ENCODE measurements at places on chromosomes 4 and X.

GRCh38 chr4:2858451-2859217 is 15.0 kb downstream of the ADD1 start:
- no peak for DNase-seq

DNA sequence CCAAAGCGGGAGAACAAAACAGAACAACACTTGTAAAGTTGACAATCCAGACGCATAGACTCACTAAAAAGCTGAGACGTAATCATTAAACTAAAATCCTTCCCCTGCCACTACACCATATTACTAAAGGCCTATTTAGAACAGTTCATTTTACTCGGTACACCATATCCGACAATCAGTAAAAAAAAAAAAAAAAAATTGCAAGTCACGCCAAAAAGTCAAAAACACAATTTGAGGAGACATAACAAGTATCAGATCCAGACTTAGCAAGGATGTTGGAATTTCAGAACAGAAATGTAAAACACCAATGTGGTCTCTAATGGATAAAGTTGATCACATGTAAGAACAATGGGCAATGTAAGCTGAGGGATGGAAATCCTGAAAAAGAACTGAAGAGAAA is 1899.4 kb downstream of the STIM2 start:
- no peak for DNase-seq

GRCh38 chr4:120858776-120859175 is 63.8 kb downstream of the PRDM5 start:
- DNase-seq, result no peak

DNA sequence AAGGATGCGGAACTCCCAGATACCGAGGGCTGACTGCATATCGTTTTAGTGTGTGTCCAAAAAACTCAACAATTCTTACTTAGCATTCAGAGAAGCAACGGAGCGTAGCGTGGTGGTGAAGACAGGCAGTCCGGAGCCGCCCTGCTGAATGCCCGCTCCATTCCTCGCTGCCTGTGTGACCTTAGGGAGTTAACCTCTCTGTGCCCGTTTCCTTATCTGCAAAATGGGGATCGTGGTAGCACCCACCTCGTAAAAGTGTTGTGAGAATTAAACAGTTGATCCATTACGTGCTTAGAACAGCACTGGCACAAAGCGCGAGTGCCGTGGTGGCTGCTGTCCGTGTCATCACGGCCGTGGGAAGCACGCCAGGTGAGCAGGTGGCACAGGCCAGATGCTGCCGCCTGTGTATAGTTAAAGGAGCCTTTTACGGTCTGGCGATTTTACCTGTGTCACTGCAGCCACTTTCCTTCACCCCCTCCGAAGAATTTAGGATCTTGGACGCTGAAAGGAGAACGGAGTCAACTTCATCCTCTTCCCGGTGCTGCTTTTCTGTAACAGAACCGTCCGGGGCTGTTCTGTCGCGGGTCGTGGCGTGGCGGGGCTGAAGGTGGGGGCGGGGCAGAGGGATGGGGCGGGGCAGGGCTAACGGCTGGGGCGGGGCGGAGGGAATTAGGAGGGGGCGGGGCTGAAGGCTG is 885 bp downstream of the CCDC110 start:
- DNase-seq, result peak; percentile 45

- DNase-seq, result no peak
Observed at GRCh38 chr4:41750121-41750625, 1.6 kb upstream of the PHOX2B start.

GRCh38 chrX:1265086-1265485 is 3.5 kb upstream of the CSF2RA start:
- DNase-seq, result no peak

DNA sequence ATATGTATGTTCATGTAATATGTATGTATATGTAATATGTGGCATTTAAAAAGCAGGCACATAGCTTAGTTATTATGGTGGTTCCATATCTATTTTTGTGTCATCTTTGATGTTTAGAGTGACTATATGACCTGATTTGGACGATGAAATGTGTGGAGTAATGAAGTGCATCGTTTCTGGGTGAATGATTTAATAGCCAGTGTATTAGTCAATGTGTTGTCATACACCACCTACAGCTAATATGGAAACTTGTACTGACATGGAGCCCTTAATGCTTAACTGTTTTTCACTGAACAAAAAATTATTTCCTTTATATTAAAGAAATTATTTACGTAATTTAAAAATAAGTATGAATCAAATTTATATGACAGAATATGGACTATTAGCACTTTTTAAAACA is 292.3 kb upstream of the FSTL5 start:
- no peak for DNase-seq

DNA sequence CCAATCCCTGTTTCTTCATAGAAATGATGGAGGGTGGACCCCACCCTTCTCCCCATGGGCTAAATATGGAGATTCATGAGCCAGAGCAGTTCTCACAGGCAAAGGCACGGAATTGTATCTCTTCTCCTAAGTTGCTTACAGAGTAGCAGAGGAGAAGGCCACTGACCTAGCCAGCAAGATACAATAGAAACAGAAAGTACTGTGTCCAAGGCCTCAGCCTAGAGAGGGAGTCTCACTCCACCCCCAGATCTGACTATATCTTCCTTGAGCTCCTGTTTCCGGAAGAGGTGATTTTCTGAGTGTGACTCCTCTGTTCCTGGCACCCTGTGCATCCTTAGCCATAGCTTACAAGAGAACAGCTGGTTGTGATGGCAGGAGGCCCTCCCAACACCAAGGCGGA is at the start of gene FATE1:
Gene FATE1, plus strand, starts transcription at position 284 of the 400 bp plus-strand sequence. Its CDS starts 85 bp downstream, at position 369.
- DNase-seq, result no peak

DNA sequence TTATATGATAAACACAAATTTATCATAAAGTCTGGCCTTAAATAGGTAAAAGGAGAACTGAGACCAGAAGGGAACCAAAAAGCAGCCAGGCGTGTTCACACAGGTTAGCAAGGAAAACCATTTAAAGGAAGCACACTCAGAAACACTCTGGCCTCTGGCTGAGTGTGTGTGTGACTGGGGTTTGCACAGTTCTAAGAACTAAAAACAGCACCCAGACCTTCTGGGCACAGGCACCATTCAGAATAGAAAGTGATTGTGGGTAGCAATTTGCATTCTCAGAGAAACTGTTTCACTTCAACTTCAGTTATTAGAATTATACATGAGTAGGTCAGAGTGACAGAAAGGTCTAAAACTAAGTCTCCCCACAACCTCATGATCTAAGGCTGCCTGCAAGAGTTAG is 10.0 kb downstream of the GPR82 start:
- peak; percentile 20 for DNase-seq

GRCh38 chr4:10078481-10079233 is 37.9 kb downstream of the WDR1 start:
- no peak for DNase-seq

DNA sequence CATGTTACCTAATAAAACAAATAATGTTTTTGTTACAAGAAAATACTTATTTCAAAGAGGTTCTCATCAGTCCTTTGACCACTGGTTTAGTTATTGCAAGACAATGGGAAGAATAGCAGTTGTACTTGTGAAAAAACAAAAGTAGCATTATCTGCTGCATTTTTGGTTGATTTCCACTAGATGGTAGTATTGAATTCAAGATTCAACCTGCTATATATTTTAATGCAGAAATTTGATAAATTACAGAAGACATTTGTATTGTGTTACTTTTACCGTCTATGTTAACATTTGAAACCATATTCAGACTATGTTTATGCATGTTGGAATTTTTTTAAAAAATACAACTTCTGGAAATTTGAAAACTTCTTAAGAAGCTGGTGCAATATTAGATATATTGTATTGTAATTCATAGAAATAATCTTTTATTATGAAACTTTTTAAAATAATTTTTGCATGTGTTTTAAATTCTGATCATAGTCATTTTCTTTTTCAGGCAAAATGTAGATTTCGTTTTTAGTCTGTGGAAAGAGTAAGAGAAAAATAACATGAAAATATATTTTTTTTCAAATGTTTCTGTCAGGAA is 56.4 kb downstream of the SPCS3 start:
- no peak for DNase-seq

DNA sequence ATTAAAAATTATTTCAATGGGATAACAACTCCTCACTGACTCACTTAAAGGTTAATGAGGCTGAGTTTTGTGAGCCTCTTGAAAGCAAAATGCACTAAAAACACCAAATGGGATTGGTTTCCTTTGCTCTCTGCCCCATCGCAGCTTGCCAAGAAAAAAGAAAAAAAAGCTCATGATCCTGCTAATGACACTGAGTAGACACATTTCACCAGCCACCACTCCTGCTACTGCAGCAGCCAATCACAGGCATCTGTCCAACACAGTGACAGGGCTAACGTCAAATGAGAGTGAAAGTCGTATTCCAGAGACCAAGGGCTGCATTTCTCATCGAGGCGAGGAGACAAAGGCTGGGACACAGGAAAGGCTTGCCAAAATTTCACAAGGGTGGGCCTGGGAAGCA is 5.2 kb downstream of the APBB2 start:
- no peak for DNase-seq

DNA sequence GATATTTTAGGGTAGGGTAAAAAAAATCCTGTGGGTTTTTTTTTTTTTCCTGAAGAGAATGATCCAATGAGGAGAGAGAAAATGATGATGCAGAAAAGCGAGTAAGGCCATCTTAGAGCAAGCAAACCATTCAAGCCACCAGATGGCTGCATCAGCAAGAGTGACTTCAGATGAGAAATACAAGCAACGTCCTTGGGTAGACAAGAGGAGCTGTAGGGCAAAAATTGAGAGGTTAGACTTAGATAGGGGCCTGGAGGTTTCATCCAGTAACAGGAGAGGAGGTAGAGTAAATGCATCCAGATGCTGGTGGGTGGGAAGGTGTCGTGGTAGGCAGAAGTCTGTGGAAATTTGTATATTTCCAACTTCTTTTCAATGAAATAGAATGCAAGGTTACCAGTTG is 14.6 kb downstream of the FTHL17 start:
- DNase-seq, result no peak

- no peak for DNase-seq
Observed at GRCh38 chr4:80074069-80074468, 1.0 kb upstream of the ANTXR2 start.

DNA sequence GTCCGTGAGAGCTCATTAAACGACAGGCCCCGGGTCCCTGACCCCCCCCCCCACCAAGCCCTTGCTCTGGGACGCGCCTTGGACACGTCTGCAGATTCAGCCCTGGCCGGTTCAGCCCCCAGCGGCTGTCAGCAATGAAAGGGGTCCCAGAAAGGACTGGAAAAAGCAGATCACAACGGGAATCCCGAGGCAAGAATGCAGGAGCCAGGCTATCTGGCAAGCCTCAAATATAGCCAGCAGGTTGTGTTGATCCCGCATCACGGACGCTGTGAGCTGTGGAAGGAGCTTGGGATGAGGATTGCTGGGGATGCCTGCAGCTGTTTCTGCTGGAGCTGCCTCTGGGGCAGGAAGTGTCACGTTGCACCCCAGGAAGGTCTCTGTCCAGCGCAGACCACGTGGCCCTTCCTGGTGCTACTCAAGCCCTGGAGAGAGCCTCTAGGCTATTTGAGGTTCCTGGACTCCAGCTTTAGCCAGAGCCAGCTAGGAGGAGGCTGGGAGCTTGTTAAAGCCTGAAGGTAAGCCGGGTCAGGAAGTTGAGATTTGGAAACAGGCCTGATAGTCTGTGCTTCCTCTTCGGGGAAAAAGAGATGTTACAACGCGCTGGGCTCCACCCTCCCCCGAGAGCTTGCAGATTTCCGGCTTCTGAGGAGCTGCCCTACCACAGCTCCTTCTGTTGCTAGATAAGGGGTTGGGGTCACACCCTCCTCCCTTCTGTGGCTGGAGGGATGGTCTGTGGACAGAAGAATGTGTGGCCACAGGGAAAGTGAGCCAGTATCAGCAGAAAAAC is 19.3 kb upstream of the CSF2RA start:
- peak; percentile 58 for DNase-seq

DNA sequence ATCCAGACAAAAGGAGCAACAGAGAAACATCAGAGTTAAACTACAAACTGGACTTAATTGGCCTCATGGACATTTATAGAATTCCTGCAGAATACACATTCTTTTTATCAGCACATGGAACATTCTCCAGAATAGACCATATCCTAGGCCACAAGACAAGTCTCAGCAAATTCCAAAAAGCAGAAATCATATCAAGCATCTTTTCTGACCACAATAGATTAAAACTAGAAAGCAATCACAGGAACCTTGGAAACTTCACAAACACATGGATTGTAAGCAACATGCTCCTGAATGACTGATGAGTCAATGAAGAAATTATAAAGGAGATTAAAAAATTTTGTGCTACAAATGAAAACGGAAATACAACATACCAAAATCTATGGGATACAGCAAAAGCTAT is 526.7 kb downstream of the PCDH7 start:
- DNase-seq, result no peak

GRCh38 chr4:25859429-25860148 is 3.2 kb downstream of the SEL1L3 start:
- no peak for DNase-seq

- DNase-seq, result no peak
Observed at GRCh38 chr4:11805842-11806241, 377.1 kb upstream of the HS3ST1 start.

DNA sequence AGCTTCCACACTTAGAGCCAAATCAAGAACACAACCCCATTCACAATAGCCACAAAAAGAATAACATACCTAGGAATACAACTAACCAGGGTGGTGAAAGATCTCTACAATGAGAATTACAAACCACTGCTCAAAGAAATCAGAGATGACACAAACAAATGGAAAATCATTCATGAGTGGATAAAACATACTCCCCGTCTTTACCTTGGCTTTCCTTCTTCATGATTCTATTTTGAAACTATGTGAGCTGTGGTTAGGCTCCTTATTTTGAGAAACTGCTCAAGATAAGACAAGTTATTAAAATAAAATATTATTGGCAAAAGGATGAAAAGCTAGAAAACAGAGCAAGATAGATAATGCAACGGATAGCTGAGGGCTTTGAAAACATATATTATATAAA is 598.1 kb upstream of the FAT1 start:
- DNase-seq, result no peak

DNA sequence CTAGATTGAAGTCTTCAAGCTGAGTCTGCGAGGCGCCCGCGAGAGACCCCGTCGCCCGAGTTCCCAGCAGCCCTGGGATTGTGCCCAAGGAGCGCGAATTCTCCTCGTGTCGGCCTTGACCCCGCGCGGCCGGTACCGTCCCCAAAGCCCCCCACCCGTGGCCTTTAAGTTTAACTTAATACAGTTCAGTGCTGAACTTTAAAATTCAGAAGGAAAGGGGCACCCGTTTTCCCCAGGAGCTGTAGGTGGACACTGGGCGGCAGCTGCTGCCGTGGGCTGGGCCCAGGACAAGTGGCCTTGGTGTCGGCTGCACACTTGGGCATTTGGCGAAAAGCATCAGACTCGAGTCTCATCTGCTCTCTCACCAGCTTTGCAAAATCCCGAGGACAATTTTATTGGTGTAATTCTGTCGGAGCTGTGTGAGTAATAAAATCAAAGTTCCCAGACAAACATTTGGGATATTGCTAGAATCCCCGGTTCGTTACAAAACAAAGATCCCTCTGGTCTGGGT is 634 bp downstream of the CWH43 start:
- DNase-seq, result no peak

- no peak for DNase-seq
Observed at GRCh38 chr4:188037003-188037713, 41.6 kb downstream of the ZFP42 start.
